NCI-H510A (cell line): ENCODE measurements at places on chromosomes 16 and 17.

DNA sequence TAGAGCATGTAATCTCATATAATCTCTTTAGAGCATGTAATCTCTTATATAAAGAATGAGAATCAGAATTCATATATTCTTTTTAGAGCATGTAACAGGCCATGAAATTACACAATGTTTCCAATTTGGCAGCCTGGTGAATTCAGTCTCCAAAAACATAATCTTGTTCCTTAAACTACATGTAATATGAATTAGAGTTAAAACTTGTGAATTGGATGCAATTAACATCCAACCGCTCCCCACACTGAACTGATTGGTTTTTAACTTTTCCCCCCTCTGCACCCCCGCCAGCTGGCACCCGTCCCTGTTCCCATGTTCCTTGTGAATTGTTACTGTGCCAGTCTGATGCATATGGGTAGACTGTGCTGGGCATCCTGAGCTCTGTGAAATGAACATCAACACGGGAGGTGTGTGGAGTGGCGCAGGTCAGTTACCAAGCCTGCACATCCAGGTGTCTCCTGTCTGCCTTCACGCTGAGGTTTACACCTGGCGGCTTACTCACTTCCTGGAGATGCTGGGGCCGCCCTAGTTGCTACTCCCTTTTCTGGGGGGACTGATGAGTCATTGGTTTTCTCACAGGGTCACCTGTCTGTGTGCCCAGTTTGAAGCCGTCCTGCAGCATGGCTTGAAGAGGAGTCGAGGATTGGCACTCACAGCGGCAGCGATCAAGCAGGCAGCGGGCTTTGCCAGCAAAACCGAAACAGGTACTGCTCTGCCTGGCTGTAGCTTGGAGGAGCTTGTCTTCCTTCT lies 50.4 kb downstream of the SNX29 start:
- DNase-seq = peak; percentile 56

DNA sequence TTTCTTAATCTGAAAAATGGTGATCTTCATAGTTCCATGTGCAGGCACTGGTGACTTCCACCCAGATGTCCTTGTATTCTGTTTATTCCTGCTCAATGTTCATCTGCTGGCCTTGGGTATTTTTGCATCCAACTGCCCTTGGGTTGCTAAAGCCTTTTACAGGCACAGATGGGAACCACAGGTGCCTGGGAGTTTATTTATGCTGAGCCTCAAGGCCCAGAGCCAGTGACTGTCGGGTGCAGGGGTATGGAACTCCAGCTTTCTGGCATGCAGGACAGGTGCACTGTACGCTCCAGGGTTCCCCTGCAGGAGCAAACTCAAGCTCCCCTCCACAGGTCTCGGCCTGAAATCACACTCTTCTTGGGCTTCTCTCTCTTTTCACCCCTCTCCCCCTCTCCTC lies 22.3 kb downstream of the DYNLRB2 start:
- no peak for DNase-seq

DNA sequence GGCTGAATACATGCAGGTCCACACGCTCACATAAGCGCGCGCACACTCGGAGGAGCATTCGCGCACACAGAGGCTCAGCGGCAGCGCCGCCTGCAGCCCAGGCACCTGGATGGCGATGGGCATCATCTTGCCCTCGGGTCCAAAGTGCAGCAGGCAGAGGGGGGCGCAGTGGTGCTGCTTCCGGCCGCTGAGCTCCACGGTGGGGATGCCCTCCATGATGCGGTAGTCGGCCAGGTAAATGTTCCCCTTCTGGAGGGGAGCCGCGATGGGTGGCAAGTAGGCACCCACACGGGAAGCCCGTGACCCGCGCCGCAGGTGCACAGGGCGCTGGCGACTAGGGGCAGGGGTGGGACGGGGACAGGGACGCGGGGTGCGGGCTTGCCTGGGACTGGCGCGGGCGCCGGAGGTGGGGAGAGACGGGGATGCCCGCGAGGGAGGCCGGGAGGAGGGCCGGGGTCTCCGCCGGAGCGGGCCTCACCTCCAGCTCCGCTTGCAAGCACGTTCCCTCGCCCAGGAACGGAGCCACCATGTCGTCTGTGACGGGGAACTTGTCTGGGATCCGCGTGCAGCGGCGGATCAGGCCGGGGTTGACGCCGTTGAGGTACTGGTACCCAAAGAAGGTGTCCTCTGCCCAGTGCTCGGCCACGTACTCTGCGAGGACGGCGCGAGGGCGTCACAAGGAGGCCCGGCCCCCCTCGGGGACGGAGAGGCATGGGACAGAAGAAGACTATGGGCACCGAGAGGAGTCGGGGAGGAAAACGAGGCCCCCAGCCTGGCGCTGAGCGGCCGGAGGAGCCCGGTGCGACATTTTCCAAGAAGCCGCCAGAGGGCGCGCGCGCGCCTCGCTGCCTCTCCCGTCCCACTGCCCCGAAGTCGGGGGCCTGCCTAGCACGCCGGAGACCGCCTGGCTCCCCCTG lies 8.0 kb downstream of the ALOX12B start:
- DNase-seq = peak; percentile 24

- no peak for DNase-seq
These were observed 7.2 kb downstream of the CPPED1 start for GRCh38 chr16:12796498-12796897.

DNA sequence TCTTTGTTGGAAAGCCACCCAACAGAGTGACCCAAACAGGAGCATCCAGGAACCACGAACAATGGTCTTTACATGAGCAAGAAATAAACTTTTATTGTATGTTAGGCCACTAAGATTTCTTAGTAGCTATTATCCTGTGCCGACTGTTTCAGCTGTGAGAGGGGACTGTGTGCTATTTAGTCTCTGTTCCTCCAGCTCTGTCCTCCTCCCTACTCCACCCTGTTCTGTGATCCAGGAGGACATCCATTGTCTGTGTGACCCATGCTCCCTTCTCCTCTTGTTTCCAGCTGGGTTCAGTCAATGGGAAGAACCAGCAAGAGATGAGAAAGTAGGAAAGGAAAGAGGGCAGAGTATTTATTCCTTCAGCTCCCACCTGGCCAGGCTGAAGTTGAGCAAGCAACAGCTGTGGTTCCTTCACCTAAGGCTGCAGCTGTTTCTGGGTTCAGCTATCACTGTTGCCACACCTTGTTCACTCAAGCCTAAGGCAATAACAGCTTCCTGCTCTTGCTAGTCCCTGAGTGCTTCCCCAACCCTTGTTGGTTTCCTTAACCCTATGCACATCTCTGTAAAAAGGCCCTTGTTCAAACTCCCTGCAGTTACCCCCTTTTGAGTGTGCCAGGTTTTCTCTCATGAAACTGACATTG lies 14.9 kb upstream of the B4GALNT2 start:
- no peak for DNase-seq

- DNase-seq = no peak
These were observed 6.6 kb upstream of the SLC12A3 start for GRCh38 chr16:56858374-56858773.

GRCh38 chr16:25279491-25279890 lies 21.8 kb upstream of the ZKSCAN2 start:
- DNase-seq = no peak

DNA sequence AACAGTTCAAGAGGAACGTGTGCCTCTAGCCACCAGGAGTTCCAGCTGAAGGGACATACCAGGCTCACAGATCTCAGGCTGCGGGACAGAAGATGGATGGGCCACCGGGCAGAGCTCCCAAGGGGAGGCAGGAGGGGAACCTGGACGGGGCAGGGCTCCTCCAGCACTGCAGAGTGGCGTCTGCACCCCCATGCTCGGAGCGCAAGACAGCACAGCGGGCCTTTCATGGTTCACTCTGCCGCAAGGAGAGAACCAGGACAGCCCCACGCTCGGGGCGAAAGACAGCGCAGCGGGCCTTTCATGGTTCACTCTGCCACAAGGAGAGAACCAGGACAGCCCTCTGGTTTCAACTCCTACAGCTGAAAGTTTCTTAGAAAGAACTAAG lies 20.6 kb downstream of the SLC38A10 start:
- no peak for DNase-seq

GRCh38 chr16:9900576-9900975 lies 281.7 kb downstream of the GRIN2A start:
- DNase-seq = no peak

- DNase-seq = no peak
These were observed 4.1 kb downstream of the NXN start for GRCh38 chr17:975371-975915.

- no peak for DNase-seq
These were observed 22.5 kb upstream of the MYO15B start for GRCh38 chr17:75565066-75565465.

DNA sequence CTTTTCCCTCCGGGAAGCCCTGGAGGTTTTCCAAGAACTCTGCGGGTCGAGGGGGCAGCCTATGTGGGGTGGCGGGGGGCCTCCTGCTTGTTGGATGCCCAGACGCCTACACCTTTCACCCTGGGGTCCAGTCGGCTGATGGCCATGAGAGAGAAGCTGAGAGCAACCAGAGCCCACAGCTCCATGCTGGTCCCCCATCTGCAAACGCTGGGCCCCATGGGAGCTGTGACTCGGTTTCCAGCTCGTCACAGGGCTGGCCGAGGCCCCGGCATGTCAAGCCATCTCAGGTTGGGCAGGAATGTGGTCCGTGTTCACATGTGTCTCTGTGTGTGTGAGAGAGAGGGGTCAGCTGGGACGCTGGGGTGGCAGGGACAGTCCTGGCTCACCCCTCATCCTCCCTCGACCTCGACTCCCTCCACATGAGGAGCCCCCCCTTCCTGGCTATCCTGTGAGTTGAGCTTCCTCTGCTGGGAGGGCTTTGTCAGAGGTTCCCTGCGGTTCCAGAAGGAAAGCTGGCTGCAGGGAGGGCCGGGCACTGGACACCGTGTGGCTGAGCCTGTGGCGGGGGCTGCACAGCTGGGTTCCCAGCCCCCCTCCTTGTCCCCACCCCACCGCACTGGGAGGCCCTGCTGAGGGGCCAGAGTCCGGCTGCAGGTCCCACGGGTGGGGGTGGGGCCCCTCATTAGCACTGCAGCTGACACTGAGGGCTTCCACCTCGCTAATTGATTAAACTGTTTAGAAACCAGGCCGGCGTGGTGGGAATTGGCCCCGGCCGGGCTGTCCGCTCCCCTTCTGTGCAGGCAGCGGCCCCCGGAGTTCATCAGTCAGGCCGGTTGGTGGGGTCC lies 19.1 kb downstream of the METRNL start:
- DNase-seq = no peak

- no peak for DNase-seq
These were observed 965.9 kb upstream of the EEF2KMT start for GRCh38 chr16:6063526-6063925.

- DNase-seq = no peak
These were observed 10.7 kb upstream of the STX4 start for GRCh38 chr16:31022544-31023251.

DNA sequence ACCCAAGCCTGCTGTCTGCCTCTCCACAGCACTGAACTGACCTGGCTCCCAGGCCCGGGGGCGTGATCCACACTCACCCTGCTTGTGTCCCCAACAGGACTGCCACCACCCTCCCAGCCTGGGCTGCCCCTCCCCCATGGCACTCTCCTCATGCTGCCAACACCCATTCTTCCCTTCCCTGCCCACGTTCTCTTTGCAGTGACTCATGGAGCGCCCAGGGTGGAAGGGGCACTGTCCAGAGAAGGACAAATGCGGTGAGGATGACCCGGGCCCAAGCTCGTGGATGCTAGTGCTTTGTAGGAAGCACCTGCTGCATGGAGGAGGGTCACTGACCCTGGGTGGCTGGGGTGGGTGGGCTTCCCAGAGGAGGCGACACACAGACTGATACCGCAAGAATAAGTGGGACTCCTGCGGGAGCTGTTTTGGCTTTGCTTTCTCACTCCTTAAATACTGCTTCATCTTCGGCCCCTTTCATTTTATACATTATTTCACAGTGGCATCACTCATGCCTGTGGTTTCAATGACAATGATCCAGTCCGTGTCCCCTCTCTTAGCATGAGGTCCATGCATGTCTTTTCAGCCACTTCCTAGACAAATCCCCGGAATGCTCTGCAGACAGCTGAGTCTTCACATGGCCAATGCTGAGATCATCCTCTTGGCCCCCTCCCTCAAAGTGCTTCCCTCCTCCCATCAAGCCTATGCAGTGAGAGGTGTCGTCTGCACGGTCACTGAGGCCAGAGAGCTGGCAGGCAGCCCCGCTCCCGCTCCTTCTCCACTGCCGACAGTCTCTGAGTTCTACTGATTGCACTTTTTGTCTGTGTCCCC lies 17.6 kb downstream of the CDK5R1 start:
- DNase-seq = no peak

DNA sequence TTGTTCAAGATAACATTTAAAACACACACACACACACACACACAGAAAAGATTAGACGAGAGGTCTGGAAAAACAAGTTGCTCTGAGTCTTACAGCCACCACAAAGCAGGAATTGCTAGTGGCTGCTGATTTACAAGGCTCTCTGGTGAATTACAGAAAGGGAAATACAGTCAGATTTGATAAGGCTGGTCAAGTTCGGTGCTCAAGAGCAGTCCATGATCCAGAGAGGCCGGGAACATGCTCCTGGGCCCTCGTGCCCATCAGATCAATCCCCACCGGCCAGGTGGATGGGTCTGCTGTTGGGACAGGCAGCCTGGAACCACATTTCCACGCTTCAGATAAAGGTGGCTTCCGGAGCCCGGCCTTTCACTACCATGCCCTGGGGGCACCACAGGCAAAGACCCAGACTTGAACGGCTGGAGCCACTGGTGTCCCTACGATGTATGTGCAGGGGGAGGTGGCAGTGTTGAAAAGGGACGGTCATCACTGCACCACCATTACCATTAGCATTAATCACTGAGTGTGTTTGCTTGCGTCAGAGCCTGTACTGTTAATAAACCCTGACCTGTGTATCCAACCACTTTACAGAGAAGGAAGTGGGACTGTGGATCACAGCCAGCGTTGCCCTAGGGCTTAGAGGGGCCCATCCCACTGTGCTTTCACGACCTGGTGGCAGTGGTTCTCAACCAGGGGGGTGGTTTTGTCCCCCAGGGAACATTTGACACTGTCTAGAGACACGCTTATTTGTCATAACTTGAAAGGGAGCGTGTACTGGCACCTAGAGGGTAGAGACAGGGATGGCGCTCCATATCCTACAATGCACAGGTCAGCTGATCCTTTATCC lies 95.1 kb downstream of the XYLT1 start:
- DNase-seq = no peak

- no peak for DNase-seq
These were observed 209.2 kb downstream of the FOXL1 start for GRCh38 chr16:86787538-86787937.

DNA sequence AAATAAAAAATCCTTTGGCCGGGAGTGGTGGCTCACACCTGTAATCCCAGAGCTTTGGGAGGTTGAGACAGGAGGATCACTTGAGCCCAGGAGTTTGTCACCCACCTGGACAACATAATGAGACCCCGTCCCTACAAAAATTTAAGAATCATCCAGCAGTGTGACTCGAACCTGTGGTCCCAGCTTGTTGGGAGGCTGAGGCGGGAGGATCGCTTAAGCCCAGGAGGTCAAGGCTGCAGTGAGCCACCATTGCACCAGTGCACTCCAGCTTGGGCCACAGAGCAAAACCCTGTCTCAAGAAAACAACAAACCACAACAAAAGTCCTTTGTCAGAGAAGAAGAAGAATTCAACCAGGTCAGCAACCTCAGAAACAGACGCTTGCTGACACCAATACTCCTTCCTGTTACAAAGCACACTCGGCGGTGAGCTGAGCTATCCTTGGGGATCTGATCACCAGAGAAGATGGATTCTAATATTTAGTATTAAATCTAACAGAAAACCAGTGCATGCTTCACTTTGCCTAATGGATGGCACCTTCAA lies 12.9 kb upstream of the PVALEF start:
- DNase-seq = no peak
